ENCODE measurements at places on chromosomes 16 and 17. TPM values are rescaled to one million over a fixed set of nuclear protein-coding genes. Genes with fewer than 3 reads are reported as not detected.

The CTRB2 gene
- not detected for total RNA-seq

- peaks cover 7% of the 10 kb centered on the region for H3K27me3 ChIP-seq
- DNase-seq, result no peak
- no peak overlapping the region for H3K4me3 ChIP-seq
- H3K4me1 ChIP-seq, result no peaks in the 10 kb centered on the region
- no peak overlapping the region for H3K27ac ChIP-seq
Measured at GRCh38 chr17:62862251-62862650, 54.1 kb upstream of the MARCHF10 start.

The TMEM235 gene
- not detected for total RNA-seq

The SLC22A31 gene
- 2.3 TPM for total RNA-seq

GRCh38 chr17:33667671-33668070 lies 374.6 kb upstream of the ASIC2 start:
- H3K36me3 ChIP-seq, result no peaks in the 10 kb centered on the region
- peaks cover 22% of the 10 kb centered on the region for H3K27me3 ChIP-seq
- H3K4me1 ChIP-seq, result peaks cover 7% of the 10 kb centered on the region
- H3K27ac ChIP-seq, result no peak overlapping the region
- no peak for DNase-seq

- no peak overlapping the region for H3K4me3 ChIP-seq
- peaks cover 23% of the 10 kb centered on the region for H3K36me3 ChIP-seq
- peaks cover 14% of the 10 kb centered on the region for H3K4me1 ChIP-seq
- H3K27me3 ChIP-seq, result no peaks in the 10 kb centered on the region
- peak overlapping the region; percentile 83 for H3K27ac ChIP-seq
Measured at GRCh38 chr16:67907397-67908180, 14.5 kb downstream of the PSKH1 start.

The CSNK1D gene
- 146 TPM for total RNA-seq

The SCIMP gene
- not detected for total RNA-seq

The DNASE1 gene
- total RNA-seq, result 11.0 TPM

All from activated CD4-positive, alpha-beta T cell treated with anti-CD3 and anti-CD28 coated beads, Interleukin-2, amount 10 ng/mL, durations not matched to agents 24 days and 14 days (primary cell).